Vagina (tissue), 2 donors: ENCODE measurements at places on chromosomes 2 and 18.
A peak's percentile ranks its signal among the peaks of the same experiment; 100 is the strongest.

GRCh38 chr2:162261032-162261945 is 18.0 kb upstream of the FAP start:
- H3K4me1 ChIP-seq = peaks cover 18% of the 10 kb centered on the region
- DNase-seq = no peak
- no peaks in the 10 kb centered on the region for H3K27me3 ChIP-seq
- no peak overlapping the region for H3K4me3 ChIP-seq

- H3K4me1 ChIP-seq = no peaks in the 10 kb centered on the region
- DNase-seq = no peak
- no peaks in the 10 kb centered on the region for H3K27me3 ChIP-seq
- no peak overlapping the region for H3K4me3 ChIP-seq
Observed at GRCh38 chr2:232439758-232440135, 16.2 kb upstream of the ALPI start.

DNA sequence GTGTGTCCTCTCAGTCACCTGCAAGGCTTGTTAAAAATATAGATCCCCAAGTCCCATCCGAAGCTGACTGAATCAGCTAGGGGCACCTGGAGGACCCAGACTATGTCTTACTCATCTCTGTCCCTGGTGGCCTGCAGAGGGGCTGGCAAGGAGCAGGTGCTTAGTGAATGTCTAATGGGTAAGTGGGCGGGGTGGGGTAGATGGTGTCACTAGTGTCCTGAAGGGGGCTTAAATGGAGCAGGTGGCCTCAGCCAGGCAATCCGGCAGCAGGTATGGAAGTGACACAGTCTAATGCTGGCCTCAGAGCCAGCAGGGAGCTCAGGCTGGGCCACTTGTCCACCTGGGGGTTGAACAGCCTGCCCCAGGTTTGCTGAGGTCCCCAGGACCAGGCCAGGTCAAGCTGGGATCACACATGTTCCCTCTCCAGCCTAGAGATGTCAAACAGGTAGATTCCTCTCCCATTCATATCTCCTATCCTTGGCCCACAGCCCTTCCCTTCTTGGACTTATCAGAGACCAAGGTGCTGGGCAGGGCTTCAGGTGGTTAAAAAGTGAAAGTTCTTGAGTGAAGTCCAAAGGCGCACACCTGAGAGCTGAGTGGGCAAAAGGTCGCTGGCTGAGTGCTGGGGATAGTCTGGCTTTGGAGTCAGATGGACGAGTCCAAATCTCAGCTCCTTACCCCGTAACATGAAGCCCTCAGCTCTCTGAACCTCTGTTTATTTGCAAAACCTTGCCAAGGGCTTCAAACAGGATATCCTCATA is 1.7 kb downstream of the STEAP3 start:
- peaks cover 11% of the 10 kb centered on the region for H3K4me1 ChIP-seq
- no peaks in the 10 kb centered on the region for H3K36me3 ChIP-seq
- H3K27ac ChIP-seq = no peak overlapping the region
- no peaks in the 10 kb centered on the region for H3K27me3 ChIP-seq
- H3K4me3 ChIP-seq = no peak overlapping the region
- DNase-seq = no peak

DNA sequence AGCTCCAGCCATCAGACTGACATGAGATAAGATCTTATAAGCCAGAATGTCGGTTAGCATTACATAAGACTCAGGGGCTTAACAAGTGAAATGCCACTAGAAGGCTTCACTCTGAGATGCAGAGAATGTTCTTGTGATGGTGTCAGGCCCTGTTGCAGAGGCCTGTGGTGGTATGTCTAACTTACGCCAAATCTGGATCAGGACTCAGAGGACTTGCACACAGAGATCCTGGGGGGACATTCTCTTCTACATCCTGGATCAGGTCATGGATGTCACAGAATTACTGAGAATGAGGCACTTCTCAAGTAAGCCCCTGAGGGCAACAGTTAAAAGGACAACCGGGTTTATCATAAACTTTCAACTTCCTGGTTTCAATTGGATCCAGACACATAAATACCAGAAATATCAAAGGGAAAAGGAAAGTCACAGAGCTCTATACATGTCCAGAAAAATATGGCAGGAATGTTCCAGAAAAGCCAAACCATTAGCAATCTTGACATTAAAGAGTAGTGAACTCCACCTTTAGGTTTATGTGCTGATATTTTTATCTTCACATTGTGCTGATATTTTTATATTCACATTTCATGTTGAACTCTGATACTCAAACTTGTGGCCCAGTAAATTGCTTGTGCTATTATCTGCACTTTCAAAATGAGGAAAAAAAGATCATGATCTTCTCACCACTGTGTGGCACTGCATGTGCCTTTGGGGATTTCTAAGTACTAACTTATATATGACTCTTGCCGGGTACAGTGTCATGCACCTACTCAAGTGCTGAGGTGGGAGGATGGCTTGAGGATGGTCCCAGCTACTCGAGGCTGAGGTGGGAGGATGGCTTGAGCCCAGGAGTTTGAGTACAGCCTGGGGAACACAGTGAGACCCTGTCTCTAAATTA is 137.5 kb upstream of the RNF152 start:
- no peak overlapping the region for H3K4me3 ChIP-seq
- peaks cover 4% of the 10 kb centered on the region for H3K4me1 ChIP-seq
- H3K27me3 ChIP-seq = no peaks in the 10 kb centered on the region

DNA sequence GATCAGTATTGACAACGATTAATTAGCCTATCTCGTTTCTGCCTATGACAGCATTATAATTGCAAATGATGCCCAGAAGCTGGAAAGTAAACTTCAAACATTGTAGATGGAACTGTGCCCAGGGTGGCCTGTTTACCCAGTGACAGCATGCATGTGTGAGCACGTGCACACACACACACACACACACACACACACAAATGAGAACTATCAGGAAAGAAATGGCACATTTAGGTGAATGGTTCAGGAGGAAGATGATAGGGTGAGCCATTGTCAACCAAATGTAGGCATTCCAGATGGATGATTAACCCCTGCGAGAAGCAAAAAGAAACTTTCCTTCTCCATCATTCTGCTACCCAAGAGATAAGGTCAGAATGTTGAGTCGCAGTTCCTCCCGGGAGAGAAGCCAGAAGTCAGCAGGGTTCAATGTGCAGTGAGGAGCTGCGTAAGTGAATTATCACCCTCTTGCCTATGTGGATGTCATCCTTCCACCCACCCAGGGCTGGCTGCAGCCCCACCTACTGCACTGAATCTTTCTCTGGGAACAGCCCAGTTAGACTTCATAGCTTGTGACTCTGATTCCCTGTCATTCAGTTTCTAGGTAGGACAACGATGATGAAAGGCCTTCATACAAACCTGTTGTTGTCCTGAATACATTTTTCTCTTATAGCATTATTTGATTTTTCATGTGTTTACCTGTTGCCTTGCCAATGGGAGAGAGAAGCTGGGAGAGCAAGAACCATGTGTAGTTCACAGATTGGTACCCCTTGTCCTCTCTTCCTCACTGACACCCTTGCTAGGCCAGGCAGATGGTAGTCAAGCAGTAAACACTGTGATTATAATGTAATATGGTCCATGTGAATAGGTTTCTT is 3.5 kb upstream of the APOB start:
- no peak overlapping the region for H3K4me3 ChIP-seq
- DNase-seq = no peak
- H3K36me3 ChIP-seq = no peaks in the 10 kb centered on the region

DNA sequence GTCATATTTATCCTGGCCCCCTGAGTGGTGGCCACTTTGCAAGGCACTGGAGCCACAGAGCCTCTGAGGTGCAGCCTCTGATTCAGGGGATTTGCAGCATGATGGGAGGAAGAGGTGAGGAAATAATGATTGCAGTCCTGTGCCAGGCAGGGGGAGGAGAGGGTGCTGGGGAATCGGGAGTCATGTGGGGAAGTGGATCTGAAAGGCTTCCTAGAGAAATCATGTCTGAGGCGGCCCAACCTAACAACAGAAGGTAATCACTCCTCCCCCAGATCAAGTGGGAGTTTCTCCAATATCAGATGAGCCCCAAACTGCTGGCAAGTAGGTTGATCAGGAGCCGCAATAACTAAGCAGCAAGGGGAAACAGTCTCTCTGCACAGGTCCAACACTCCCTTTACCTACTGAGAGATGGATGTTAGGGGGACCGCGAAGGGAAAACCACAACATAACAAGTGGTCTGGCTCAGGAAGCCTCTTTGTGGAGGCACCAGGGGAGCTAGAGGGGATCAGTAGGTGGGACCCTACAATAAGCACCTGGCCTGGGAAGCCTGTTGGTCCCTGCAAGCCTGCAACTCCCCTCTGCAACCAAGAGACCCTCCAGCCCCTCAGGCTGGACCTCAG is 71.8 kb upstream of the NPAS2 start:
- H3K36me3 ChIP-seq = no peaks in the 10 kb centered on the region
- no peaks in the 10 kb centered on the region for H3K27me3 ChIP-seq
- DNase-seq = peak; percentile 77
- H3K27ac ChIP-seq = no peak overlapping the region
- peaks cover 17% of the 10 kb centered on the region for H3K4me1 ChIP-seq
- no peak overlapping the region for H3K4me3 ChIP-seq

- no peaks in the 10 kb centered on the region for H3K36me3 ChIP-seq
- no peak for DNase-seq
- no peaks in the 10 kb centered on the region for H3K4me1 ChIP-seq
- H3K4me3 ChIP-seq = no peak overlapping the region
- no peak overlapping the region for H3K27ac ChIP-seq
Observed at GRCh38 chr2:137928547-137929518, 35.4 kb upstream of the HNMT start.

GRCh38 chr2:69720404-69720803 is 21.5 kb upstream of the ANXA4 start:
- H3K4me3 ChIP-seq = no peak overlapping the region
- H3K4me1 ChIP-seq = no peaks in the 10 kb centered on the region
- DNase-seq = no peak
- H3K27ac ChIP-seq = no peak overlapping the region
- no peaks in the 10 kb centered on the region for H3K27me3 ChIP-seq
- H3K36me3 ChIP-seq = no peaks in the 10 kb centered on the region

GRCh38 chr2:46380038-46380940 is 83.1 kb downstream of the EPAS1 start:
- H3K27ac ChIP-seq = peak overlapping the region; percentile 28
- peak; percentile 69 for DNase-seq
- H3K4me1 ChIP-seq = peaks cover 33% of the 10 kb centered on the region
- peaks cover 53% of the 10 kb centered on the region for H3K36me3 ChIP-seq
- no peaks in the 10 kb centered on the region for H3K27me3 ChIP-seq
